ENCODE measurements at places on chromosomes 12 and 14.

DNA sequence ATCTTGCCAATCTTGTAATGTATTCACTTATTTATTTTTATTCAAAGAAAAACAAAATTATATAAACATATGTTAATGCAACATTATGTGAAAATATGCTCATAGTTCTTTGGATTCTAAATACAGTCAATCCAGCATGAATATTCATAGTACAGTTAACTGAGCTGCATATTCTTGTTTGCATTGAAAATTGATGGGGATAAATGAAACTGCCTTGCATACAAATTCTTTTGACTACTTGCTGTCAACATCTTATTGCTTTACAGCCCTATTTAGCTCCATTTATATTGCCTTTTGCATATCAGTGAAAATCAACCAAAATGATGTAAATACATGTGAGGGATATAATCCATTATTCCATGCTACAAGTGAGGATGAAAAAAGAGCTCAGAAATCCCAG, 135.3 kb downstream of the CCER1 start:
- no peak for DNase-seq

DNA sequence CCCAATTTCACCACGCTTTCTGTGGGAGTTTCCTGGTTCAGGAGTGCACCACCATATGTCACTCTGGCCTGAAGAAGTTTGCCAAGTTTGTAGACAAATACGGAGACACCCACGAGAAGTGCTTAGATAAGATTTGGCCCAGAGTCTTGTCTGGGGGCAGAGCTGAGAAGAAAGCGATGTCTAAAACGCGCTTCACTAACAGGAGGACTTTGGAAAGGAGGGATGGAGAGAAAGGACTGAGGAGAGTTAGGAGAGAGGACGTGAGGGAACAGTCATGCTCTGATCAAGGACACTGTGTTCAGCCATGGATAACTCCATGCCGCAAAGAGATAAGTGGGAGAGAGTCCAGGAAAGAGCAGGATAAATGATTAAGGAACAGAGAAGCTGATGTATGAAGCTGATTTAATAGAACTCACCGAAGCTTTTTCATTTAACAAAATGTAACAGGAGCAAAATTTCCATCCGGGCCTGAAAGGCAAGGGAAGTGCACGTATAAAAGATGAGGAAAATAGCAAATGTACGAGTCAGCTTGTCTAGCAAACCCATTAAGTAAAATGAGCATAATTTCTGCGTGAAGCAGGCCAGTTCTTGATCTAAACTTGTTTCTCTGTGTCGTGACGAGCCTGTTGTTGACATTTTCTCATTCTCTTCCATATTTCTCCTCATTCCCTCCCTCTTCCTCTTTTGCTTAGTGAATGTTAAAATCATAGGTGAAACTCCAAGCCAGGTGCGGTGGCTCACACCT, 23.4 kb upstream of the MAP3K9 start:
- peak; percentile 54 for DNase-seq

GRCh38 chr12:72658615-72659014, 386.4 kb downstream of the TRHDE start:
- DNase-seq: no peak

GRCh38 chr14:93536945-93537344, 106.2 kb downstream of the UNC79 start:
- peak; percentile 36 for DNase-seq

DNA sequence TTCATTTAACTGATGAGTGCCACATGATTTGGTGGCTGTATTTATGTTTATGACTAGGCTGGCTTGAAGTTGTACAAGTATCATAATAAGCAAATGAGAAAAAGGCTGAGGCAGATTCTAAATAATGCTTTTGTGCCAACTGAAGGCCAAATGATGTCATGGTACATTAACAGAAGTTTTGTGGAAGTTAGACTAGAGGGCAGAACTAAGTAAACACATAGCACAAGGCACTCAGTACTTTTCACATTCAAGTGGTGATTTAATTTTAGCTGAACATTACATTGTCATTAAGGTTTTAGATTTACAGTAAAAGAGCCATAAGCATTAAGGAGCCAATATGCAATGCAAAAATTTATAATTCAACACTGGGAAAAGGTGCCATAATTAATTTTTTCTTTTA, 21.1 kb downstream of the PPP1CC start:
- DNase-seq: no peak

DNA sequence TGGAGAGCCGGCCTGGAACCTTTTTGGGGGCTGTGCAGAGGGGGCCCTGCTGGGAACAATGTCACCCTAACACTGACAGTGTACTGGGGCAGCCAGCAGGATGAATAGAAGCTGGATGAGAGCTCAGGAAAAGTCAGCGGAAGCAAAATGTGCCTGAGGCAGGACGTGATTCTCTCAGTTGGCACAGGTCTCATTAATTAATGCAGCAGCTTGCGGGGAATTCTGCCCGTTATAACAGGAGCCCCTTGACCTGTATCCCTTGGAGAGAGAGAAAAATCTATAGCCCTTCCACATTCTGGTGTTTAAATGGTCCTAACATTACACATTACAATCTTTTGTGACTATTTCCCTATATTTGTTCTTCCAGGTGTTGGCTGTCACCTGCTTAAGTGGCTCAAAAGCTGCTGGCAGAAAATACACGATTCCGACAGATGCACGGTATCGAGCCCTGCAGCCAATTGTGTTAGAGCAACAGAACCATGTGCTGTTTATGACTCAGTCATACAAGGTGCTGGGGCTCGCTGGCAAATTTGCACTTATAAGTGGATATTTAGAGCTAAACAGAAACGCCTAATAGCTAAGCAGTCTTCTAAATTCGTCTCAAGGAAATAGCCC, 854.7 kb downstream of the AACS start:
- no peak for DNase-seq

GRCh38 chr14:69001375-69001774, 22.3 kb upstream of the ACTN1 start:
- DNase-seq: no peak

DNA sequence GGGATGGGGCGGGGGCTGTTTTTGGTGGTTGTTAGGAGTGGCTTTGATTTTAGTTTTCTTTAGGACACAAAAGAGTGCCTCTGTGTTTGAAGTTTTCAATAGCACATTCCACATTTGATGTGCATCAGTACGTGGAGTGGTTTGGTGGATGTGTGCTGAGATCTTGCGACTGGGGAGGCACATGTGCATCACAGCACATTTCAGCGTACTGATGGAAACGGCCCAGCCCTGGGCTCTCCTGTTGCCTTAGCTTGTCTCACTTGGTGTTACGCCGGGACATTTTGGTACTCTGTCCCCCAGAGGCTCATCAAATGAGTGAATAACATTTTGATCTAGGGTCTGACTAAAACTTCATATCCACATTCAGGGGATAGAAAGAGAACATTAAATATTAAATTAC, 70.5 kb downstream of the GNS start:
- no peak for DNase-seq

GRCh38 chr14:51201890-51202289, 38.2 kb upstream of the TMX1 start:
- no peak for DNase-seq

- DNase-seq: peak; percentile 42
Measured at GRCh38 chr14:100307766-100308426, 1.7 kb upstream of the SLC25A29 start.

GRCh38 chr12:75814851-75815754, 216.5 kb downstream of the PHLDA1 start:
- peak; percentile 71 for DNase-seq

GRCh38 chr14:69331206-69331605, 66.9 kb downstream of the ERH start:
- DNase-seq: no peak

- no peak for DNase-seq
Measured at GRCh38 chr12:55051197-55051947, 31.6 kb downstream of the NEUROD4 start.

- DNase-seq: peak; percentile 78
Measured at GRCh38 chr12:21559855-21560569, 33.9 kb downstream of the SPX start.

GRCh38 chr14:96991226-96991625, 194.0 kb downstream of the VRK1 start:
- no peak for DNase-seq

DNA sequence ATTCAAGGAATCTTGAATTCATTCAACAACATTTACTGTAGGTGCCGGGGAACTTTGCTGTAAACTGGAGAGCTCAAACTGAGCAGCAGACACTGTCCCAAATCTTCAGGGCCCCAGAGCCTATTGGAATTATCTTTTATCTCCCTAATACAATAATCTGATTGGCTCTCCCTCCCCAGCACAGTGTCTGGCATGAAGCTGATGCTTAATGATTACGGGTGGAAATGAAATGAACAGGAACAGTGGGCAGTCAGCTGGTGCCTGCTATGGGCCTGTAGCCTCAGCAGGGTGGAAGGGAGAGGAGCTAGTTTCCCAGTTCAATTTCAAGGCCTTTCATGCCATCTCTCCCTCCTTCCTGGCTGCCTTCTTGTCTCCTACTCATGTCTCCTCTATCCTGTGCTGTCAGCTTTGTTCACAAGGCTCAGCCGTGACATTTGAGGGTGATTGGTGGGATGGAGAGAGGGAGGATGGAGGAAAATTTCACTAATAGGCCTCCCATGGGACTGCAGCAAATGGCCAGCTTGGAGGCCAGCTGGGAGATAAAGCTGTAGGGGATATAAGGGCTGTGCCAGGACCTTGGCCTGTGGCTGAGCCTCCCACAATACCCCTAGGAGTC, 4.3 kb upstream of the RAPGEF3 start:
- no peak for DNase-seq

- no peak for DNase-seq
Measured at GRCh38 chr12:68771223-68771925, 25.4 kb downstream of the SLC35E3 start.

Data from PC-3 (cell line).